ENCODE measurements at places on chromosomes 5 and 9.

DNA sequence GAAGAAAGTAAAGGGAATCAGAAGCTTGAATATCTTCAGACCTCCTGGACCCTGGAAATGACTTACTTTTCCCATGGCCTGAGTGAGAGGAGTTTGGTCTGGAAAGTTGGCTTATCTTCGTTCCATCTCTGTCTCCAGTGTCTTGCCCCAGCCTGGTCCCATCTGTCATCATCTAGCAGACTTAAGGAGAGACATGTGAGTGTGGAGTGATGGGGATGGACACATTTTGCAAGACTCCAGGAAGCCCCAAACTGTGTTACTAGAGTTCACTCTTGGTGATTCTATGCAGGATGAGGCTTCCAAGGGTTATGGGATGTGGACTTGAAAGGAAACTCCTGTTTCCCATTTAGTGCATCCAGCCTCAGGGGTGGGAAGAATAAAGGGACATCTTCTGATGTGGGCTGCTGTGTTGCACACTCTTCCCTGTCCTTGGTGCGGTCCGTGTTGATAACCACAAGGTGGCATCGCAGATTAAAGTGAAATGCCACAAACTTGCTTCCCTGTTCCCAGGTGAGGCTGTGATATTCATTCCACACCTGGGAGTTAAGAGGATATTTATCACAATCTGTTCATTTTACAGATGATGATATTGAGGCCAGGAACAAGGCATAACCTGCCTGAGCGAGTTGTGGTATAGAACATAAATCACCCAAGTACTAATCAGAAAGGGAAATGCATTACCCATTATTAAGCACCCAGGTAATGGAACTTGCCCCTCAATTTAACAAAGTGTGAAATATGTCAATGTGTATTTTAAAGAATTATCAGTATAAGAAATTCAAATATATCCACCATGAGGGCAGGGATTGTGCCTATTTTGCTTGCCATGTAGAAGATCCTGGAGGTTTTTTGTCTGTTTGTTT, 269.9 kb upstream of the PAPPA start:
- peak; percentile 34 for DNase-seq

- DNase-seq: no peak
Measured at GRCh38 chr5:138370537-138370936, 18.1 kb downstream of the KDM3B start.

DNA sequence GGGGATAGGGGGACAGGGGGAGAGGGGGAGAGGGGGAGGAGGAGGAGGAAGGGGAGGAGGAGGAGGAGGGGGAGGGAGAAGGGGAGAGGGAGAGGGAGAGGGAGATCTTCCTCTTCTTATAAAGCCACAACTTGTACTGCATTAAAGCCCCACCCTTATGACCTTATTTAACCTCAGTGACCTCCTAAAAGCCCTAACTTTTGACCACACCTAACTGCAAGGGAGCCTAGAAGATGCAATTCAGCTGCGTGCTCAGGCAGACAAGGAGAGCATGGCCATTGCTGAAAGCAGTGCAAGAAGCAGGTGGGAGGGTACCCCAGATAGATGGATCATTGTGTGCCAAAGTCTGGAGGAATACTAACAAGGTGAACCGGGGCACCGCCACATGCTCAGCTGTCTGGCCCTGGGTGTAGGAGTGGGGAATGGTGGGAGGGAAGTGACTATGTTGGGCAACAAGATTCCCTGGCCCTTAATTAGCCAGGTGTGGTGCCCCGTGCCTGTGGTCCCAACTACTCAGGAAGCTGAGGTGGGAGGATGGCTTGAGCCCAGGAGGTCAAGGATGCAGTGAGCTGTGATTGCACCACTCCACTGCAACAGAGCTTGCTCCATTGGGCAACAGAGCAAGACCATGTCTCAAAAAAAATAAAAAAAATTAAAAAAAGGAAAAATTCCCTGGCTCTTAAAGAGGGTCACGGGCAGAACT, 125.4 kb upstream of the BOD1 start:
- no peak for DNase-seq

DNA sequence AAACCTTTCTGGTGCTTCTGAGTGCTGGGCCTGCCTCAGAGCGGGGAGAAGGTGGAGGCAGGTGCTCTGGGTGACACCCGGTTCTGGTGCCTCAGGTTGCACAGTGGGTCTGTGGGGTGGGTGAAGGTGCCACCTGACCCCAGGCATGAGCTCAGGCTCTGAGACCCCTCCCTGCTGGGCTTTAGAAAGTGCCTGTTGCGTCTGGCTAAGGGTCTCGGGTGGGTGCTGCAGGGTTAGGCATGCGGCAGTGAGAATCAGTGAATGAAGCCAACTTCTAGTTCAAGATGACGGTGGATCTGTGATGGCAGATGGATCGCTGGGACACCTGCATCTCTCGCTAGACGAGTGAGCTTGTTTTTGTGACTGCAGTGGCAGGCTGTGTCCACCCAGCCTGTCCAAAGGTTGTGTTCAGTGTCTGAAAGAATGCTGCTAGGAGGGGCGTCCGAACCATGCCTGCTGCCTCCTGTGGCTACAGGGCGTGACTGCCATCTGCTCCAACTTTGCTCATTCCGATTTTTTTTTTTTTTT, 5.0 kb downstream of the SQSTM1 start:
- no peak for DNase-seq

DNA sequence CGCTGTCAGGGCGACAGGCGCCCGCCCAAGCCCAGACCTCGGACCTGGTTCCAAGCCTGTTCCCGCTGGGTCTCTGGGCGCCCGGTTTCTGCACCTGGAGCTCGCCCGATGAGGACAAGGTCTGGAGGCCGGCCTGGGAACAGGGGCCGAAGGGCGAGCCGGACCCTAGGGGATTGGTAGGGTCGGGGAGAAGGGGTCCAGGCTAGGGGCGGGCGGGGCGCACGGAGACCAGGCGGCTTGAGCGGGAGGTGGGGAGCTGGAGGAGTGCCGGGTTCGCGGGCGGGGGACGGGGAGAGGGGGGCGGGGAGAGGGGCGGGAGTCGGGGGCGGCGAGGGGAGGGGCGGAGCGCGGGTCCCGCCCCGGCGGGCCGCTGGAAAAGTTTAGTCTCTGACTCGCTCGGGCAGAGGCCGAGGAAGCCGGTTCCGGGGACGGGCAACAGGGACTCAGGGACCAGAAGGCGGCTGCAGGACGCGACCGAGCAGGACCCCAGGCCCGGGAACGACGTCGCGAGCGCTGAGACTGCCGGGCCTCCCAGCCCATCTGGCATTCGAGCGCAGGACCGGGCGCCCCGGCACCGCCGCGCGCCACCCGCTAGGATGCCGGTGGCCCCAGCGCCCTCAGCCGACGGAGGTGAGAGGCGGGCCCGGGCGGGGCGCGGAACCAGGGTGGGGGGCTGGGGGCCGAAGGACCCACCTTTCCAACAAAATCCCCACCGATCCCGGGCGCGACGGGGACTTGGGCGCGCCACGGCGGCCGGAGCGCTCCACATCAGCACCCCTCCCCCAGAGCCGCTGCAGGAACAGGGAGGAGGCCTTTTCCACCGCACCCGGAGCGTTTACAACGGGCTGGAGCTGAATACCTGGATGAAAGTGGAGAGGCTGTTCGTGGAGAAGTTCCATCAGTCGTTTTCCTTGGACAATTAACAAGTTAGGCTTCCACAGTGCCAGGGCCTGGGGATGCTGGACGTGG, at the start of gene S1PR3:
S1PR3 (plus strand) TSS at position 403 of the 969 bp plus-strand sequence. CDS start 9,733 bp downstream, outside the sequence.
- no peak for DNase-seq

- no peak for DNase-seq
Measured at GRCh38 chr9:16447946-16448345, 422.5 kb downstream of the BNC2 start.

- DNase-seq: no peak
Measured at GRCh38 chr5:136128481-136128880, 4.2 kb upstream of the SMAD5 start.

DNA sequence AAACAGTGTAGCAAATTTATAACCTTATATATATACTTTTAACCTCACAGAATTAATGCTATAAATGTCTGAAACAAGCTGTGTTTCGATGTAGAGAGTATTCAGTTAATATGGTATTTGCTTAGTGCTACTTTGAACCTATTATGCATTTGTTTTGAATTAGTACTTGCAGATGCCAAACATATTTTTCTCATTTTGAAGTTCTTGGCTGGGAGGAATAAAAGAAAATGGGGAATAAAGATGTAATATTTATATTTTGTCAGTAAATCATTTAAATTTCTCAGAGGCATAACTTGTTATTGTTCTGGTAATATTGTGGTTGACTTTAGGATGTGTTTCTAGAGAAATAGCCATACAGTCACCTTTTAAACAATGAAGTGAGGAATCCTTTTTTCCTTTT, 175.9 kb upstream of the IZUMO3 start:
- no peak for DNase-seq

GRCh38 chr9:89350988-89351557, 32.8 kb downstream of the SECISBP2 start:
- no peak for DNase-seq

DNA sequence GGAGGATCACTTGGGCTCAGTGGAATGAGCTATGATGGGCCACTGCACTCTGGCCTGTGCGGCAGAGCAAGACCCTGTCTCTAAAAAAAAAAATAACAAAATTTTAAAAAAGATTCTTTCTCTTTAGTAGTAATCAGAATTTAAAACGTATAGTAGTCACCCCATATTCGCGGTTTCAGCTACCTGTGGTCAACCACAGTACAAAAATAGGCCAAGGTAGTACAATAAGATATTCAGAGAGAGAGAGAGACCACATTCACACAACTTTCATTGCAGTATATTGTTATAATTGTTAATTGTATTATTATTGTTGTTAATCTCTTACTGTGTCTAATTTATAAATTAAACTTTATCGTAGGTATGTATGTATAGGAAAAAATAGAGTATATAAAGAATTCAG, 18.7 kb downstream of the INIP start:
- no peak for DNase-seq

DNA sequence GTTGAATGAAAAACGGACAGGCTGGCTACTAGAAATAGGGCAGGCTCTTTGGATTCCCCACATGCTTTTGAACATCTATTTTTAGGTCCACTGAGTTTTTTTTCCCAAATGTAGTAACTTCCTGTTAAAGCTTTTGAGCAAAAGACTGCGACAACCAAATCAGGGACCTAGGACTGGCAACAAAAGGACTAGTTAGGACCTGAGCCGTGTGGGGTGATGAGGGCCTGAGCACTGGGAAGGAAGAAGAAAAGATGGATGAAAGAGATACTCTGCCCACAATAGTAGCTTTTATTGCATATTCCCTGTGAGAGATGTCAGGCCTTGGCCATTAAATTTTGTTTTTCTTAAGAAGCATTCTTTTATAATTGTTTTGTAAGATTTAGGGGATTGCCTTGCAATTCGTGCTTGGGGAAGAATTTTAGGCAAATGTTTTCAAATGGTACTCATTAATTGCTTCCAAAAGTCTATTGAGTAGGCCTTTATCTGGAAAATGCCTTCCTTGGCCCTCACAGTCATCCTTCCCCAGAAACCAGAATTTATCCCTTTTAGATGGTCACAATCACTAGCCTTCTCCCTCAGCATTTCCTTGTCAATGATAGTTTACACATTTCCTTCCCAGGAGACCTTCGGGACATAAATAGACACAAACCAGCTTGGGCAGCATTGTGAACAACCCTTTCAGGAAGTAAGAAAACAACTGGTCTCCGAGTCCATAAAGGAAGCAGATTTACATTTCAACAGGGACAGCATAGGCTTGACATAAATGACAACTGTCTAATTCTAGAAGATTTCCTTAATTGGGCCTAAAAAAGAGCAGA, 166.5 kb downstream of the RMI1 start:
- DNase-seq: no peak

DNA sequence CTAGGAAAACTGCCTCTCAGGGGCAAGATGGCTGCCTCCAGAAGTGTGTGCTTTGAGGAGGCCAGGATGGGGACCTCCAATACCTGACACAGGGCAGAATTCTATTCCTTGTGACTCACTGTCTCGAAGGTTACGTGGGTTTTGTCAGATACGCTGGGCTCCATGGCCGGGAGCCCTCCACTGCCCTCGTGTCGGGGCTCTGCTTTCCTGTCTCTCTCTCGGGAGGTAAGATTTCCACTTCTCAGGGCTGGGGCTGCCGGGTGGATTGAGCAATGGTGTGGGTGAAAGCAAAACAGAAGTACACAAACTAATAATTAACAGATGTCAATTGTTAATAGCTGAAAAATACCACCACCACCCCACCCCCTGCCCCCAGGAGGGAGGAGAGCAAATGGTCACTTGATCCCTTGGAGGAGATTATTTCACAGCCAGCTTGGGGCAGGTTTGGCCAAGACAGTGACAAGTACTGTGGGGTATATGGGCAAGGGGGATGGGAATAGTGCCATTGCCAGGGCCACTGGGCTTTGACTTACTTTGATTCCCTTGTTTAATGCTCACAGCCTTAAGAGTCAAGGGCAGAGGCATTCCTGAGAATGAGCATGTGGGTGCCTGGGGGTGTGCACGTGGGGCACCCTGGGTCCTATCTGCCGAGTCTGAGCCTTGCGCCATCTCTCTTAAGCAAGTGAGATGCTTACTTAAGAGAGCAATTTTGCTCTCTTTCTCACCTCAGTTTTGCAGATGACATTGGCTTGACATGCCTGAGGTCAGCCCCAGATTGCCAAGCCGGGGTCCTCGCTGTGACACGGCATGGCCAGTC, 28.8 kb upstream of the DAB2IP start:
- DNase-seq: no peak

DNA sequence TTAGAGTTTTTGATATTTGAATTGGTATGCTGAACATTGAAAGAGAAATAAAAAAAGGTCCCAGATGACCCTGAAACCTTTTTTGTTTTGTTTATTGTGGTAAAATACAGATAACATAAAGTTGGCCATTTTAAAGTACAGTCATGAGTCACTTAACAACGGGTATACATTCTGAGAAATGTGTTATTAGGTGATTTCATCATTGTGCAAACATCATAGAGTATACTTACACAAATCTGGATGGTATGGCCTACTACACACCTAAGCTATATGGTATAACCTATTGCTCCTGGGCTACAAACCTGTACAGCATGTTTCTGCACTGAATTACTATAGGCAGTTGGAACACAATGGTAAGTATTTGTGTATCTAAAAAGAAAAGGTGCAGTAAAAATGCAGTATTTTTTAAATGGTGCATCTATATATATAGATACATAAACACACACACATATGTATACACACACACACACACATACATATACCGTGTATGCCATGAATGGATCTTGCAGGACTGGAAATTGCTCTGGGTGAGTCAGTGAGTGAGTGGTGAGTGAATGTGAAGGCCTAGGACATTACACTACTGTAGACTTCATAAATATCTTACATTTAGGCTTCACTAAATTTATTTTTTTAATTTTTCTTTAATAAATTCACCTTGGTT, 31.0 kb downstream of the TTC1 start:
- DNase-seq: no peak

- no peak for DNase-seq
Measured at GRCh38 chr9:134162926-134163370, 1.4 kb downstream of the RNU6ATAC start.

Measured in RKO (cell line).